Activated T-helper 9 cell treated with anti-CD3 and anti-CD28 coated beads, Interleukin-2, amount 50 U/mL, for 16 hours (primary cell): ENCODE measurements at places on chromosomes 6 and 20.

DNA sequence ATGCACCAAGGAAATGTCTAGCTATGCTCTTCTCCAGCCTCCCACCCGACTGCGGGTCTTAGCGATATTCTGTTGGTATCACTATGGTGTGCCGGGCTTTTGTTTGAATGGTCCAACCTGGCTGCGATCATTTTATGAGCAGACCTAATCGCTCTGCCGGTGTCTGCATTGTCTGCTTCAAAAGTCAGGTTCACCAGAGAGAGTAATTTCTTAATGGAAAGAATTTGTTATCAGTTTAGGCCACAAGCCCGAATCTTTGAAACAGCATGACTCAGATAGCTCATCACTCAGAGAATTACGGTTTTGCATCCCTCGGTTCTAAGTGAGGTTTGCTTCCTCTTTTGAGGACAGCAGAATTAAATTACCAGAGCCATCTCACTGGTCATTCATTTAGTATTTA is 521.0 kb upstream of the ARID1B start:
- no peak for DNase-seq

- DNase-seq = no peak
Measured at GRCh38 chr6:73743556-73743955, 47.6 kb downstream of the CD109 start.

GRCh38 chr20:25258828-25259227 is 10.9 kb downstream of the PYGB start:
- no peak for DNase-seq

DNA sequence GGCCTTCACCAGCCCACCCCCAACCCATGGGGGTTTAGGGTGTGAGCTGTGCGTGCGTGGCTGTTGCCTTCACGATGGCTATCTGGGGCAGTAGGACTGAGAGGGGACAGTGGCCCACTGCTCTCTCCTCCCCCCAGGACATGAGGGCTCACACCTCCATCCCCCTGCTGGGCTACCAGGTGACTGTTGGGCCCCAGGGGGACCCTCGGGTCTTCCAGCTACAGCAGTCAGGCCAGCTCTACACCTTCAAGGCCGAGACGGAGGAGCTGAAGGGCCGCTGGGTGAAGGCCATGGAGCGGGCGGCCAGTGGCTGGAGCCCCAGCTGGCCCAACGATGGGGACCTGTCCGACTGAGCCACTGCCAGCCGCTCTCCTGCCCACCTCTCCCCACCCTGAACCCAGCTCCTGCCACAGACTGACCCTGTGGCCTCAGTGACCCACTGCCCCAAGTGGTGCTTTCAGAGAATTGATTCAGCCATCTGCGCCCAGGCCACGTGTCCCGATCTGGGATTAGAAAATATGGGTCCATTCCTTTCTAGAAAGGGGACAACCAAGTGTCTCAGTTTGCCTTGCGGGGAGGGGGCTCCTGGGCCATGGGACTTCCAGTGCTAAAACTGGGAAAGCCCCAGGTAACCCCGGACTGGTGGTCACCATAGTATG is 22.5 kb downstream of the FGD2 start:
- no peak for DNase-seq

DNA sequence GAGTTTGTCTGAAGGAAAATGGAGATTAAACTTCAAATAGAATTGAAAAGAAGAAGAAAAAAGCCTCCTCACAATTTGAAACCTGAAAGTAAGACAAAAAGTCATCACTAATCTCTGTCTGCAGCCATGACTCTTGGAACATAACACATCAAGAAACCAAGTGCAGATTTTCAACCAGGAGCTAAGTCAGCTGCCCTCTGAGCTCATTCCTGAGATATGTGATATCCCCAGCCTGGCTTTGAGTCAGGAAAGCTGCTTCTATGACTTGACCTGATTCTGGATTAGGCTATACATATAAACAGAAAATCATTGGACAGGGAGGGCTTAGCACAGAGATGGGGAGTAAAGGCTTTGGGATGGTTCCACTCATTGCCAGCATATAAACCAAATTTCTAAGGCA is 891.4 kb downstream of the TFAP2A start:
- no peak for DNase-seq

GRCh38 chr6:69863766-69864165 is 2.6 kb upstream of the COL19A1 start:
- DNase-seq = no peak

DNA sequence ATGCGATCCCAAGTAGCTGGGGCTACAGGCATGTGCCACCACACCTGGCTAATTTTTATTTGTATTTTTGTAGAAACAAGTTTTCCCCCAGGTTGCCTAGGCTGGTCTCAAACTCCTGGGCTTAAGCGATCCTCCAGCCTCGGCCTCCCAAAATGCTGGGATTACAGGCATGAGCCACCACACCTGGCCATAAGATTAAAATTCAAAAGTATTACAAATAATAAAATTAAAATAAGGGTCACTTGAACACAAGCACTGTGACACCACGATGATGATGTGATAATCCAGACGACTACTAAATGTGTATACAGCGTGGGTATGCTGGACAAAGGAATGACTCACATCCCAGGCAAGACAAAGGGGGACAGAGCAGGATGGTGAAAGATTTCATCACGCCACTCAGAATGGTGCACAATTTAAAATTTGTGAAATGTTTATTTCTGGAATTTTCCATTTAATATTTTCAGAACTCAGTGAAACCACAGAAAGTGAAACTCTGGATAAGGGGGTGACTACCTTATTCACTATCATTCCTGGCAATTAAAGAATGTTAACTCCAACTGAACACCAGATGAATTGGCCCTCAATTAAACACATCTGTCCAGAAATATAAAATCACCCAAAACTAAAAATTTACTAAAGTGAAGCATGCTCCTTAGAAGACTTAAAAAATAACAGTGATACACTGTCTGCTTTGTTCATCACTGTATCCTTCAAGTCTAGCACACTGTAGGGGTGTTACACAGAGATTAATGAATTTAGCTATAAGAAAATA is 13.1 kb downstream of the B4GALT5 start:
- no peak for DNase-seq

DNA sequence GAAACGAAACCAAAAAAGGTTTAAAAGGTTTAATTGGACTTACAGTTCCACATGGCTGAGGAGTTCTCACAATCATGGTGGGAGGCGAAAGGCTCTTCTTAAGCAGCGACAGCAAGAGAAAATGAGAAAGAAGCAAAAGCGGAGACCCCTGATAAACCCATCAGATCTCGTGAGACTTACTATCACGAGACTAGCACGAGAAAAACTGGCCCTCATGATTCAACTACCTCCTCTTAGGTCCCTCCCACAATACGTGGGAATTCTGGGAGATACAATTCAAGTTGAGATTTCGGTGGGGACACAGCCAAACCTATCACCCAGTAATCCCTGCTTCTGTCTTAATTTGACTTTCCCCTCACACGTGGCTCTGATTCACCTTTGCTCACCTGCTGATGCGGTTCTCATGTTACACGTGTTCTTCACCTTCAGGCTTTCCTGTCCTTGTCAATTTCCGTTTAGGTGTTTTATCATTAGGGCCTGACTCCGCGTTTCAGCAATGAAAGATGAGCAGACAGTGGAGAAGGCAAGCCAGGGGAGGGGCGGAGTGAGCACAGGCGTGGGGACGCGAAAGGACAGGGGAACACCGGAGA is 57.1 kb downstream of the AGPAT4 start:
- DNase-seq = no peak

DNA sequence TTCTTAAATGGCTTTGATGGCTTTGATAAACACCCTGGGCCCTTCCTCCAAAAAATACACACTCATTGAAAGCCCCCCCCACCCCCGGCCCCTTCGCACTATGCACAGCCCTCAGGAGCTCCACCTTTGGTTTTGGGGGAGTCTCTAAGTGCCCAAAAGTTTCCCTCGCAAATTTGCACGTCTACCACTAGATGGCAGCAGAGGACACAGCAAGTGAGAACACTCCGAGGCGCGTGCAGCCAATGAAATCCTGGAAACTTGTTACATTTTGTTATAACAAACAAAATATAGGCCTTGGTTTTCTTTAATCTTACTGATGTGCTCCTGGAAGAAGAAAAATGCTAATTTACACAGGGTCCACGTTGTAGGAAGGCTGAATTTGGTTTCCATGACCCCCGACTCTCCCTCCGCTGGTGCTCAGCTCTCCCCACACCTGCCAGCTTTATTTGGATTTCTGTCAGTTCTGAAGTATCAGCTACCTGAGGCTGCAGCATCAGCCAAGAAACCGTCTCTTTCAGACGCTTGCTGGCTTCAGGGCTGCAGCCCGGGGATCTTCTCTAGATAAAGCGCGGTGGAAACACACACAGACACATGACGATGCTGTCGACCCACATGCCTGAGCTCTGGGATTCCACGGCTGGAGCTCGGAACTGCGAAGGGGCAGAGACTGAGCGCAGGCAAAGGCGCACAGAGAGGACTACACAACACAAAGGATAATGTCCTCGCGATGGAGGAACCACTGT is 148.3 kb upstream of the RPS6KA2 start:
- DNase-seq = peak; percentile 35

DNA sequence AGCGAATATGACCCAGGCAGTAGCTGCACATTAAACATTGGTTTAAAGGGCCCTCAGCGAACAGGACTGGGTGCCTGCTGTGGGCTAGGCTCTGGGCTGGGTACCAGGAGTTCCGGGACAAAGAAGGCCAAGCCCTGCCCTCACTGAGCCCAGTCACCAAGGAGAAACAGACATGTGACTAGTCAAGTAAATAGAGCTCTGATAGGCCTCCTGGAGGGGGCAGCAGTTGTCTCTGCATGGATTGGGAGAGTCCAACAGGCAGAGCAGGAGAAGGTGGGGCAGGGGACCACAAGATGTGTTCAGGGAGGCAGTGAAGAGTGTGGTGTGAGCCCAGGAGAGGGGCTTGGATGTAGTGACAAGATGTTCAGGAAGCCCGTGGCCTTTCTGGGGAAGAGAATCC is 3.1 kb downstream of the HM13 start:
- DNase-seq = no peak
